ENCODE measurements at places on chromosomes 2 and 18. TPM values are rescaled to one million over a fixed set of nuclear protein-coding genes. Genes with fewer than 3 reads are reported as not detected.

SLC35F5 gene
- total RNA-seq, result 93.2 TPM

ALLC gene
- not detected for total RNA-seq

TMEFF2 gene
- under 0.01 TPM for total RNA-seq

C2orf81 gene
- 0.46 TPM for total RNA-seq

KCNIP3 gene
- 0.97 TPM for total RNA-seq

SKOR2 gene
- total RNA-seq, result not detected

GREB1L gene
- under 0.01 TPM for total RNA-seq

ZNF512 gene
- total RNA-seq, result 26.6 TPM

ANKRD53 gene
- total RNA-seq, result 0.32 TPM

TPRKB gene
- 50.3 TPM for total RNA-seq

TCF23 gene
- total RNA-seq, result not detected

PSMA8 gene
- not detected for total RNA-seq

TPGS2 gene
- total RNA-seq, result 134 TPM

SLC5A7 gene
- not detected for total RNA-seq

AKAIN1 gene
- not detected for total RNA-seq

Data from epithelial cell of umbilical artery (primary cell).